ENCODE measurements at places on chromosomes 2 and 18. TPM values are rescaled to one million over a fixed set of nuclear protein-coding genes. Genes with fewer than 3 reads are reported as not detected.

Gene INHA
- total RNA-seq: 0.12 TPM

Gene FAM161A
- 2.2 TPM for total RNA-seq

Gene FEV
- not detected for total RNA-seq

Gene ST8SIA5
- 11.8 TPM for total RNA-seq

Gene SERPINB10
- 0.60 TPM for total RNA-seq

Gene ATP6V1B1
- total RNA-seq: 0.68 TPM

Gene NT5C1B
- not detected for total RNA-seq

Gene ANKRD30BL
- not detected for total RNA-seq

Gene AMER3
- total RNA-seq: not detected

Gene SKOR2
- not detected for total RNA-seq

Gene NCOA1
- 8.3 TPM for total RNA-seq

GRCh38 chr2:185785156-185785555 lies 46.6 kb downstream of the FSIP2 start:
- no peak for DNase-seq

DNA sequence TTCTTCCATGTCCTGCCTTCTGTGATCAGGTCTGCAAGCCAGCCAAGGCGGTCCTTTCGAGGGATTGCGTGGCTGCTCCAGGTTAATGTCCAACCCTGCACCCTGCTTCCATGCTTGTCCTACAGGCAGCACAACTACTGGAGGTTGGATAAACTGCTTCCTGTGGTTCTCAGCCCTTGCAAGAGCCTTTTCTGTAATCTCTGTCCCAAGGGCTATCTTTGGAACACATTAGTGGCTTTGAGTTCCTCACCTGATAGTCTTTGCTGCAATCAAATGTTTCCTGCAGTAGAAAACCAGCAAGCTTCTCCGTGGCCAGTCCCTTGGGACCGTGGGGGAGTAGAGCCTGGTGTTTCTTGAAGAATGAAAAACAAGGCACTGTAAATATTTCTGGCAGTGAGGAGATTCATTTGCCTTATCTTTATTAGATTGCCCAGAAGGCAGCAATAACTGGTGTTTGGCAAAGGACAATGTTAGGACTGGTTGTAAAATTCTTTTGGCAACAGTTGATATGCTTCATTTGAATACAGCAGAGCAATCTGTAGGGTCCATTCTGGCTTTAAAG lies 214.4 kb downstream of the FHOD3 start:
- DNase-seq: peak; percentile 51

GRCh38 chr2:20415511-20415918 lies 31.4 kb upstream of the RHOB start:
- peak; percentile 68 for DNase-seq

- DNase-seq: no peak
These were observed 80.2 kb downstream of the NDUFA10 start for GRCh38 chr2:239944694-239945551.

DNA sequence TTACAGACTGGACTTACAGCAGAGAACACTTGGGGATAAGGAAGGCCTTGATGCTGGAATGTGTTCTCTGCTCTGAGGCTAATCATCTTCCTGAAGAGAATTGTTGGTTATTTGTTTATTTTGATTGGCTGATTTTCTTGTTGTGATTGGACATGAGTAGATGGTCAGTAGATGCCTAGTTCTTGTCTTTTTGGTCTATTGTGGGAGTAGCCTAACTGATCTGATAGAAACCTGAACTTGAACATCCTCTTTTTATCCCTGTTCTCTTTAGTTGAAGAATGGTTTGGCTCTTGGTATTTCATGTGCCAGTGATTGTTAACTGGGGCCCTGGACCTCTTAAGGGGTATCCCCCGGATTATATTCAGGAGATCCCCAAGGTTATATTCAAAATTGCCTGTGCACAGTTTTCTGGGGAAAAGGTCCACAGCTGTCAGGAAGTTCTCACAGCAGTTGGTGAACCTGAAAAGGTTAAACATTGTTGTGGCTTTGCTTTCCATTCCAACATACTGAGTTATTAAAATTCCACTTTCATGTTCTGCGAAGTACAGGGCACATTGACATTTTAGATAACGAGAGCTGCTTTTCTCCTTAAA lies 13.6 kb downstream of the TWSG1 start:
- peak; percentile 28 for DNase-seq

- no peak for DNase-seq
These were observed 4.7 kb upstream of the TEX261 start for GRCh38 chr2:70999362-70999761.

- peak; percentile 53 for DNase-seq
These were observed 151.6 kb downstream of the CAPN13 start for GRCh38 chr2:30655660-30656059.

- DNase-seq: no peak
These were observed 11.3 kb downstream of the BOK start for GRCh38 chr2:241569831-241570281.

- no peak for DNase-seq
These were observed 631.8 kb upstream of the SETBP1 start for GRCh38 chr18:44048846-44049245.

DNA sequence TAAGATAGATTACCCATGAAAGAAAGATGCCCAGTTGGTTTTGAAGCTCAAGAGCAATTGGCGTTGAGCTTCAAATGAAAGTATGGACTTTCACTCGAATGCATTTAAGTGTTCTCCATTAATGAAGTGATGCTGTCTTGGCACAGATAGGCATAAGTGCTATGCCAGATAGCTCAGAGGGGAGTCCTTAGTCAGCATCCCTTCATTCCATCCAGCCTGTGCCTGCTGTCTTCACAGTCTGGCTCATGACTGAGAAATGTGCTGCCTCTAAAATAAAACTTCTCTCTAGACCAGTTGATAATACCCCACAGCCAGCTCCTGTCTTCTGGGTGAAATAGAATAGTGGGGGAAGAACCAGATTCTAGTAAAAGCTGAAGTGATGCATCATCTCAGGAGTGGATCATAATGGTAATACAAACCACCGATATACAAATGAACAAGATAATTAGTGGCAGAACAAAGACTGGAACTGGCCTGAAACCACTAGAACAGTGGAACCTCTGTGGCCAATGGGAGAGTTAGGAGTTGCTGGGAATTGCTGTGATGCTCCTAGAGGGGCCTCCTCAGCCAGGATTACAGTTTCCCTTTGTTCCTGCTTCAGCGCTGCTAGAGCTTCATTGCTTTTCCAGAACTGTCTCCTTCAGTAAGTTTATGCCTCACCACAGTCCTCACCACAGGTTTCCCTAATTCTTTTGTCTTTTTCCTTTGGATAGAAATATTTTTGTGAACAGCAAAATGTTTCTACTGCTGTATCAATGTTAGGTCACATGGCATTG lies 359.3 kb downstream of the KIAA1328 start:
- DNase-seq: no peak

DNA sequence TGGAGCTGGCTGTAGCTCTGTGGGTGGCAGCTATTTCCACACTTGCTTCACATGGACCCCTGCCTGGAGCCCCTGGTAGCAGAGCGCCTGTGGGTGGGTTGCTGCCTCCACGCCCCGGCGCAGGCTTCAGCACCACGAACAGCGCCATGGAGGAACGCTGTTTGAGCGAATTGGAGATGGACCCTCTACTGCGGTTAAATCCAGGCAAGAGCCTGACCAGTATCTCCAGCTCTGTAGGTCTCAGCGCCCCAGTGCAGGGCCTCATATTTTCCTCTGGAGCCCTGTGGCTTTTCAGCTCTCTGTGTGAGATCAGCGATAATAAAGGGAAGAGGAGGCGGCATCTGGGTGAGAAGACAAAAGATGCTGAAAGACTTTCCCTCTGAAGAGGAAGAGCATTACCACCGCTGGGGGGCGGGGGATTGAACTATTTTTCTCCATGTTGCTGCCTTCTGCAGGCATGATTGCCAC lies 12.0 kb downstream of the ONECUT2 start:
- peak; percentile 29 for DNase-seq

DNA sequence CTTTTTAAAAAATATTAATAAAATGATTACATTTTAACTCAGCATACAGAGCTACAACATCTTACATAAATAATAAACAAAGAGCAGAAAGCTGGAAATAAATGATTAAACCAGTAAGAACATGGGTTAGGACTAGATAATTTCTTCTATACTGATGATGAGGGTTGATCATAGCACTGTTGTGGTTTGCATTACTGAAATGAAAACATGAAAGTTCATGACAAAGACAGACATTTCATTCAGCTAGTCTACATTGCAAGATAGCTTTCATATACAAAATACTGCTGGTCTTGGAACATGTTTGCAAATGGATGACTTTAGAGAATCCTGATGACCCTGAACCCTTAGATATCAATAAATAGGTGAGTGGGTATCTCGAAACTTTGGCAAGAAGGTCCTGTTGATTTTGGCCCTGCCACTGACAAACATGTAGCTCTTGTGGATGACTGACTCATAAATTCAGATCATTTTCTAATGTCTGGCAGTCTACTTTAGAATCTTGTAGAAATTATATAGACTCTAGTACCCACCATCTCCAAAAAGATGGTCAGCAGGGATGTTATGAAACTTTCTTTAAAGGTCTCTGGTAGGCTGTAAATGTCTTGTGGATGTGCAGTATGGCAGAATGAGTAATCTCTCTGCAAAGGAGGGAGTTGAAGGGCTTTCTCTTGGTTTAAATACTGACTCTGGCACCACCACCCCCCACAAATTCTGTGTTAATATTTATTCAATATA lies 15.5 kb upstream of the CDC42EP3 start:
- DNase-seq: no peak

- peak; percentile 4 for DNase-seq
These were observed 68.3 kb upstream of the MRPS9 start for GRCh38 chr2:104969564-104969963.

DNA sequence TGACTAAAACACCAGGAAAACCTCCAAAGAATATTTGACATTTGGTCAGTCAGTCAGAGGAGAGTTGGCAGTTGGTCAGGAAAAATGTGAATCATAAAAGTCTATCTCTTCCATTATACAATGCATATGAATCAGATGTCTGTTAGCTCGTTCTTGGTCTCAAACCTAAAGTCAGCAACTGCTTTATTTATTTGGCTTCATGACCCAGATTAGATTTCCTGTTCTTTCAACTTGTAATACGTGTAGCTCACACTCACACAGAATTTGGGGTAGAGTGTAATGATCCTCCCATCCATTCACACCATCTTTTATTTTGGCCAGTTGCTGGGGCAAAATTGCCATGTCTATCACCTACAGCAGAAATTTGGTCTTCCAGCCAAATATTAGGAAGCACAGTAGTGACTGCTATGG lies 81.9 kb upstream of the COL5A2 start:
- DNase-seq: peak; percentile 72

DNA sequence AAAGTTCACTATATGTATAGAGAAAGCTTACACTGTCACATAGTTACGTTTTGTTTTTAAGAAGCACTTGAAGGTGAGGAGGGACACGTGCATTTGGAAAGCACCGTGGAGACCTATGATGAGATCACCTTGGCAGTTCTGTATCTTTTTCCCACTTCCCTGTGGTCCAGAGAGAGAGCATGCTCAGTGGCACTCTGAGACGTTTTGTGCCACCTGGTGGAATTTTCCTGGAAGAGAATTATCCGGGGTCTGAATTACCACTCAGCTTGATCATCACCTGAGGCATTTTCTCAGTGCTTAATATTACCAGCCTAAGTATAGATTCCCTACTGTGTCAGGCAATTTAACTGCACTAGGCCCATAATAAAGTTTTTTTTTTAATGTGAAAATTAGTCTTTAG lies 469.4 kb upstream of the SMIM21 start:
- DNase-seq: peak; percentile 11

DNA sequence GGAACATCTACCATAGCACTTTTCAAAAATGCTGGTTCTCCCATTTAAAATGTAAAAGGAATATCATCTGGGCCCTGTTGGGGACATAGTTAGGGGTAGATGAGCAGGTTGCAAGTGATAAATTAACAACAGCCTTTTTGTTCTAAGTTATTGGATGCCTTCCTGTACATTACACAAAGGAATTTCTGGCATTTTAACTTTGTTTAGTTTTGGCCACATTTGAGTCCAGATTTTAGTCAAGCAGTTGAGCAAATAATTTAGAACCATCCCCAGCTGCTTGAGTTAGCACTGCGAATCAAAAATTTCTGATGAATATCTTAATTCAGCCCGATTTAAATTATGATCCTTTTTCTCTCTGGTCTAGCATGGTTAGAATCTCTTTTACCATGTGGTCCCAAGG lies 124.4 kb downstream of the TTC27 start:
- peak; percentile 17 for DNase-seq

DNA sequence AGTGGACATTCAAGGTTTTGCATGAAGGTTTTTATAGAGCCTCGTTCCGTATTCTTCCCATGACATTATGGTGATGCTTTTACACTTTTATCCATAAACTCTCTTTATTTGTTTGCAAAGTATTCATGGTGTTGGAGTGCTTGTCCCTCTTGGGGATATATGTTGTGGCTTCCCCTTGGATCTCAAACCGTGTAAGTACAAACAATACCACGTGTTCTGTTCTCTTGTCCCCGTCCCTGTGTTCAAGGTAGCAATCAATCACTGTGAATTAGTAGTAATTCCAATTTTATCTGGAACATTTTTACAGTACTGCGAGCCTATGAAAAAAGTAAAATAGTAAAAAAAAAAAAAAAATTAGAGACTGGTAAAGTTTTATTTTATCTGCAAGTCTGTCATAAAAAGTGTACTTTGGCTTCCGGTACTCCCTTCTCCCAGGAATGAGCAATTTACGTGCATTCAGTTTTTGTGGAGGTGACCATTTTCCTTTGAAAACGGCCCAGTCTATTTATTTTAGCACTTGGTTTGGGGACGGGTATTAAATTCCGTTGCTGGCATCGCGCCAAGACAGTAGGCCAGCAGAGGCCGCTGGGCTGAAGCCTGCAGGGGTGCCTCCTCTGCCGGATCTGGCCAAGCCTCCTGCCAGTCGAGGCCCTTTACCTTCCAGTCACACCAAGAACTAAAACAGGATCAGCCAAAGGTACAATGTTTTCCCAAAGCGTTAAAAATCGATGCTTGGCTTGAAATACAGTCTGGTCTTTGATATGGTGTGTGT lies 175.7 kb downstream of the SOCS6 start:
- peak; percentile 68 for DNase-seq

GRCh38 chr2:111219285-111219684 lies 98.6 kb downstream of the BCL2L11 start:
- peak; percentile 56 for DNase-seq

- DNase-seq: no peak
These were observed 33.2 kb upstream of the VIT start for GRCh38 chr2:36663295-36663694.

GRCh38 chr2:11422491-11422865 lies 43.5 kb downstream of the E2F6 start:
- DNase-seq: peak; percentile 9

All from RPMI7951 (cell line).